Stimulated activated CD8-positive, alpha-beta memory T cell treated with anti-CD3 and anti-CD28 coated beads, Interleukin-2, amount 100 ng/mL, for 48 hours (primary cell): ENCODE measurements at places on chromosomes 2 and 18.

GRCh38 chr2:225599856-225600255, 200.3 kb downstream of the NYAP2 start:
- DNase-seq: no peak

DNA sequence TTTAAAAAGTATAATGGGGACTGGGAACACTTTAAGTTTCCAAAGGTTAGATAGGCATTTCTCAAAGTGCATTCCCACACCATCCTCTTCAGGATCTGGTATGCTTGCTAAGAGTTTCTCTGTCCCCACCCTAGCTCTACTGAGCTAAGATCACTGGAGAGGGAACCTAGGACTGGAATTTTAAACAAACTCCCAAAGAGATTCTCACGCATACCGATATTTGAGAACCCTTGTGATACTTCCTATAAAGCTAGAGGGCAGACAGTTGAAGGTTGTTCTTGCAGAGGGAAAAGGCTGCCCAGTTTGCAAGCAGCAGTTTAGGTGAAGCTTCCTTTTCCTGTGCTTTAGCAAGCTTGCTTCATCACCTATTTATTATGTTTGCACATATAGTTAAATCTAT, 3.6 kb downstream of the CNRIP1 start:
- DNase-seq: no peak

DNA sequence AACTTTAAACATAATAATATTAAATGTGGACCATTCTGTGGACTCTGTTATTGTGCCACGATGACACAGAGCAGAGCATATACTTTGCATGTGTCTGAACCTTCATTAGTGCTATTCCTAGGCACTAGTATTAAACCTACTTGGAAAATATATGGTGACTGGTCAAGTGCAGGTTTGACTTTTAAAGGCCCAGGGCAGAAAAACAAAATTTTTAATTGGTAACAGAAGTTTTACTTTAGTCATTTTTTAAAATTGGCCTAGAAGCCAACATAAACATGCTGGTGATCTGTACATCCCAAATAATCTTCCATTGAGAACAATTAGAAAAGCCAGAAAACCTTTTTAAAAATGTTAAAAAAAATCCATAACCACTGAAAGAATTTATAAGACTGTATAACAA, 16.6 kb downstream of the LDAH start:
- DNase-seq: no peak

DNA sequence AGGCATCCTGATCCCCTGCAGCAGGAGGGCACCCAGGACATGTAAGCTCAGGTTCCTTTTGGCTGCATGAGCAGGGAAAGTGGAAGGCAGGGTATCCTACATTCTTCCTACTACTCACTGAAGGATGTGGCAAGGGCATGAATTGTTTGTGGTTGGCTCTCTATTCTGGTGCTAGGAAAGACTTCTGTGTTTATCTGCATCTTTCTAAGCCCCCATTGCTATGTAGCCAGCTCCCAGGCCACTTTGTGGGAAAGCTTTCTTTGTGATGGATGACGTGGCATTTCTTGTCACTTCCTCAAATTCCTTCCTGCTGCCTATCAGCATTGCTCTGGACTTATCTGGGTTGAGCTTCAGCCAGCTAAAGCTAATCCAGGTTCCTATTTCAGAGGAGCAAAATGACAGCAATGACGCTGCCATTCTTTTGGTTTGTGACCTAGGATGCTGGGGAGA, 46.2 kb downstream of the MEIS1 start:
- DNase-seq: no peak

DNA sequence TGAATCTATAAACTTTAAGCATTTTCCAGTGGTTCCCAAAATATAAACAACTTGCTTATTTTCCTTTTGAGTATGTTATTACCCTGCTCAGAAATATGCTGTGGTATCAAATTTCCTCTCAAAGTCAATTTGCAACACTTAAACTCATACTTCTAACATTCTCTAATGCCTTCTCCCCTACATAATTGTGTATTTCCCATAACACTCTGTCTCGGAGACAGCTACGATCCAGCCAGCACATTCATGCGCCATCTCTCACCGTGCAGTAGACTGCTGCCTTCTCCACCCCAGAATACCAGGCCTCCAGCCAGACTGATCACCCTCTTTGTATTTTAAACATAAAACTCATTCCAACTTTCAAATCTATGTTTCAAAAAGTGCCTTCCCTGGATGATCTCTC, 41.8 kb downstream of the TIMM21 start:
- no peak for DNase-seq
